Heart left ventricle (tissue), 16 donors: ENCODE measurements at places on chromosomes 2 and 18. TPM values are rescaled to one million over a fixed set of nuclear protein-coding genes. Genes with fewer than 3 reads are reported as not detected.

DNA sequence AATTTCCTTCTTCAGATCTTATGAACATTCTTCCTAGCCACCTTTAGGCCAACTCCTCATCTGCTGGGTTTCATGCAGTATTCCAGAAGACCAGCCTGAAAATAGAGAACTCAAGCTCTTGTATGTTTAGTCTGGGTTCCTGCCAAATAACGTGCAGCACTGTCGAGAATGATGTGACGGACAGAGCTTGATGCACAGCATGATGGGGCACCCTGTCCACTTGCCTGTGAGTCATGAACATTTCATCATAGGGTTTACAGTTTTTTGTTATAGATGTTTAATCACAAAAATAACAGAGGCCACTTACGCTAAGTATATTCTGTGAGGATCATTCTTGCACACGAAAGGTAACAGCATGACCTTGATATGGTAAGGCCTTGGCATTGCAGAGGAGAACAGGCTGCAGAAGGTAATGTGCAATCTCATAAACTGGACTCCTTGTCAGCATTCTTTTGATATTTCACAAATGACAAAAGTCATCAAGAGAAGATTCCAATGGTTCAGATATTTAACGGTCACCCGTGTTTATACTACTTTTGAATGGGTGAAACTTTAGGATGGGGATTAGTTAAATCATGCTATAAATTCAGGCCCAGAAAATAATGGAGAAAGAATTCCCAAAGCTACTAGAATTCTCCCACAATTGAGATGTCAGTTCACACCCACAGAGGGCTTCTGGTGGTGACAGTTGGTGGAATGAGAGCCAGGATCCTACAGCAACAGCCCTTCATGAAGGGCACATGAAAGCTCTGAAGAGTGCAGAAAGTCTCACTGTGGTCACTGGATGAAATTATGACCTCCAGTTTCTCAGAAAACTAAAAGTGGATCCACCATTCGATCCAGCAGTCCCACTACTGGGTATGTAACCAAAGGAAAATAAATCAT is 396.1 kb upstream of the RAB12 start:
- H3K27ac ChIP-seq: no peak overlapping the region
- no peaks in the 10 kb centered on the region for H3K36me3 ChIP-seq
- H3K27me3 ChIP-seq: no peaks in the 10 kb centered on the region
- H3K4me3 ChIP-seq: no peak overlapping the region
- H3K4me1 ChIP-seq: no peaks in the 10 kb centered on the region
- no peak for DNase-seq

- no peak overlapping the region for H3K4me3 ChIP-seq
- no peak for DNase-seq
- H3K36me3 ChIP-seq: no peaks in the 10 kb centered on the region
Measured at GRCh38 chr2:26471766-26472706, 5.9 kb downstream of the OTOF start.

- no peak for DNase-seq
- H3K36me3 ChIP-seq: no peaks in the 10 kb centered on the region
- no peak overlapping the region for H3K27ac ChIP-seq
- H3K4me1 ChIP-seq: no peaks in the 10 kb centered on the region
Measured at GRCh38 chr2:31997653-31998052, 13.2 kb downstream of the MEMO1 start.

DNA sequence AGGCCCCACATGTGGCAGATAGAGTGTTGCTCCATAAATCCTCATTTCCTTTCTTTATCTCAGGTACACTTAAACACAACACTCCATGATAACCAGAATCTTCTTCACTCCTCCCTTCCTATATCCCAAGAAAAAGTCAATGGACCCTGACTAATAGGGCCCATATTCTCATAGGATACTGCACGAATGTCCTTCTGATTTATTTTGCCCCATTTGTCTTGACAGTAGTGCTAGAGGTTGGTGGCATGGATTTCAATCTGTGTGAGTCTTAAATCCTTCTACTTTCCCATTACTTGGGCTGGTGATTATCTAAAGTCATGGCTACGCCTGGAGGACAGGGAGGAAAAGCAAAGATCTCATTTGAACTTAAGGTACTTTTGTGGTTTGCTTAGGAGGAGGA is 156.0 kb downstream of the ACOXL start:
- no peaks in the 10 kb centered on the region for H3K27me3 ChIP-seq
- DNase-seq: no peak
- H3K27ac ChIP-seq: no peak overlapping the region
- no peak overlapping the region for H3K4me3 ChIP-seq
- no peaks in the 10 kb centered on the region for H3K36me3 ChIP-seq

GRCh38 chr2:30283931-30284565 is 52.7 kb downstream of the LBH start:
- DNase-seq: no peak
- H3K36me3 ChIP-seq: no peaks in the 10 kb centered on the region
- no peak overlapping the region for H3K27ac ChIP-seq
- H3K4me1 ChIP-seq: peaks cover 4% of the 10 kb centered on the region
- no peak overlapping the region for H3K4me3 ChIP-seq
- H3K27me3 ChIP-seq: no peaks in the 10 kb centered on the region

GRCh38 chr18:68642003-68642402 is 72.9 kb downstream of the TMX3 start:
- H3K27ac ChIP-seq: no peak overlapping the region
- no peaks in the 10 kb centered on the region for H3K27me3 ChIP-seq
- no peaks in the 10 kb centered on the region for H3K36me3 ChIP-seq
- no peak overlapping the region for H3K4me3 ChIP-seq
- no peaks in the 10 kb centered on the region for H3K4me1 ChIP-seq
- no peak for DNase-seq

GRCh38 chr2:200681697-200682096 is 95.9 kb downstream of the AOX1 start:
- no peak overlapping the region for H3K4me3 ChIP-seq
- no peaks in the 10 kb centered on the region for H3K4me1 ChIP-seq
- no peaks in the 10 kb centered on the region for H3K36me3 ChIP-seq
- H3K27me3 ChIP-seq: no peaks in the 10 kb centered on the region
- DNase-seq: no peak

ZBTB7C gene
- total RNA-seq: 2.3 TPM

CRYGA gene
- not detected for total RNA-seq
